ENCODE measurements at places on chromosomes 2 and 18. TPM values are rescaled to one million over a fixed set of nuclear protein-coding genes. Genes with fewer than 3 reads are reported as not detected.

RESP18 gene
- not detected for total RNA-seq

ANKRD29 gene
- total RNA-seq: 3.4 TPM

TGFBRAP1 gene
- total RNA-seq: 25.1 TPM

ACTG2 gene
- 0.24 TPM for total RNA-seq

SERPINB3 gene
- total RNA-seq: not detected

TMEM198 gene
- total RNA-seq: 2.1 TPM

GPR55 gene
- total RNA-seq: 0.13 TPM

CCDC148 gene
- total RNA-seq: 0.13 TPM

VWC2L gene
- total RNA-seq: not detected
